ENCODE measurements at places on chromosomes 2 and 18. TPM values are rescaled to one million over a fixed set of nuclear protein-coding genes. Genes with fewer than 3 reads are reported as not detected.

DNA sequence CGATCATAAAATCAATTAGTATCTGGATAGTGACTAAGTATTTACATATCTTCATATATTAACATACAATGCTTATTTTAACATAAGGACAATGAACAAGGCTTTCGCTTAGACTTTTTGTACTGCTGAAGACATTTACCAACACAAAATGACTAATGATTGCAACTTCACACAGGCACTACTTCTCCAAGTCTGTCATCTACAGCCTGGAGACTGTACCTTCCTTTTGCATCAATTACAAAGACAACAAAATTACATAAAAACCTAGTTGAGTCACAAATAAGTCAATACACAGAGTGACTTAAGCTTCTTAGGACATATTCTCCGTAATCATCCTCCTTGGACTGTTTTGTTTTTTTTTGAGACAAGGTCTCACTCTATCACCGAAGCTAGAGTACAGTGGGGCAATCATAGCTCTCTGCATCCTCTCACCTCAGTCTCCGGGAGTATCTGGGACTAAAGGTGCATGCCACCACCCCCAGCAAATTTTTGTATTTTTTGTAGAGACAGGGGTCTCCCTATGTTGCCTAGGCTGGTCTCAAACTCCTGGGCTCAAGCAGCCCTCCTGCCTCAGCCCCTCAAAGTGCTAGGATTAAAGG is 15.9 kb downstream of the PUM2 start:
- no peak for DNase-seq

The IL36G gene
- not detected for total RNA-seq

- DNase-seq: no peak
Measured at GRCh38 chr2:135647836-135648579, 93.6 kb upstream of the UBXN4 start.

GRCh38 chr18:15005313-15006130 is 257.6 kb downstream of the ANKRD30B start:
- DNase-seq: no peak

DNA sequence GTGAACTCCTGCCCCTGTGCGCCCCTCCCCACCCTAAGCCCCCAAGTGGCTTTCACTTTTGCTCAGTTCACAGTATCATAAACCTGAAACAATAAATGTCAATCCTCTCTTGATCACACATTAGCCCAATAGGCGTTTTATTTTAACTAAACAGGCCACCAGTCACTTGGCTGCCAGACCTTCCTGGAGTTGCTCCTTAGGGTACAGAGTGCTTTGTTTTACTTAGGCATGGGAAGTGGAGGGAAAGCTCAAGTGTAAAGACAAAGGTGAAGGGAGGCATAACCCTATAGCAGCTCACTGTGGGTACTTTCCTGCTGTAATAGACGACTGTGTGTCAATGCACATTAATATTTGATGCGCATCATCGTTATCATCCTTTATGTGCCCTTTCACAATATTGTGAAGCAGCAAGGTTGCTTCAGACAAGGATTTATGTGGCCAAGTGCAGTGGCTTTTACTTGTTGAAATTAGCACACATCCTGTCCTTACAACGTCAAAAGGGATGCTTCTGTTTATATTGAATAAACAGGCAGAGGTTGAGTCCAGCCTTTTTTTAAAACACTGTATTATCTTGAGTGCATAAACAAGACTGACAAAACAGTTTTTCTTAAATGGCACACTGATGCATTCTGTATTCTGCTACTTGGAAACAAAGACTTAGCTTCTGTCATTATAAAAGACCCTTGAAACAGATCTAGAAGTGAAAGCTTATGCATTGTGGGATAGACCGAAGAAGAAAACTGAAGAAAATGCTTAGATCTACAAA is 168.5 kb downstream of the TMEFF2 start:
- DNase-seq: no peak

The TGOLN2 gene
- 129 TPM for total RNA-seq

All from activated CD4-positive, alpha-beta memory T cell treated with anti-CD3 and anti-CD28 coated beads, Interleukin-2, amount 10 ng/mL, durations not matched to agents 7 days and 5 days (primary cell).